Vagina (tissue), 2 donors: ENCODE measurements at places on chromosomes 4 and X.

GRCh38 chr4:243426-243825 lies 61.8 kb downstream of the ZNF732 start:
- no peak overlapping the region for H3K4me3 ChIP-seq
- no peaks in the 10 kb centered on the region for H3K27me3 ChIP-seq
- H3K4me1 ChIP-seq, result no peaks in the 10 kb centered on the region
- H3K36me3 ChIP-seq, result no peaks in the 10 kb centered on the region
- DNase-seq, result no peak

DNA sequence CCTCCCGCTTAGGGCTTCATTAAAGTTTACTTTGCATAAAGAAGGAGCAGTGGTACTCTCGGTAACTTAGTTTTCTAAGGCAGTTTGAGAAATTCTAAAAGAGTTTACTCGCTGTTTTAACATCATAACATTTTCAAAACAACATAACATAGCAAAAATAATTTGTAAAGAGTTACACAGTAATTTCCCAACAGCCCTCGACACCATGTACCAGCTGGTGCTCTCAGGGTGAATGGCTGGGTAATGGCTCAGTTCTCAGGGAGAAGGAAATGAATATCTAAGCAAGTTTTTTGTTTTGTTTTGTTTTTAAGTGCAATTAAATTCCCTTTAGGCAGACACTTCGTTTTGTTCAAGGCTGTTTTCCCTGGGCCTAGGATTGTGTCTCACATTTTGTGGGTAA lies 435.3 kb downstream of the C4orf33 start:
- H3K27ac ChIP-seq, result no peak overlapping the region
- DNase-seq, result no peak
- H3K36me3 ChIP-seq, result no peaks in the 10 kb centered on the region
- no peaks in the 10 kb centered on the region for H3K4me1 ChIP-seq
- H3K4me3 ChIP-seq, result no peak overlapping the region
- no peaks in the 10 kb centered on the region for H3K27me3 ChIP-seq

GRCh38 chrX:48934581-48935300 lies 15.9 kb upstream of the PIM2 start:
- DNase-seq, result no peak
- H3K36me3 ChIP-seq, result peaks cover 20% of the 10 kb centered on the region
- peaks cover 7% of the 10 kb centered on the region for H3K4me1 ChIP-seq
- H3K4me3 ChIP-seq, result no peak overlapping the region

- DNase-seq, result no peak
- H3K36me3 ChIP-seq, result no peaks in the 10 kb centered on the region
- H3K4me1 ChIP-seq, result no peaks in the 10 kb centered on the region
- H3K27ac ChIP-seq, result no peak overlapping the region
These were observed 184.1 kb downstream of the MID1IP1 start for GRCh38 chrX:38985375-38985774.

- H3K27me3 ChIP-seq, result no peaks in the 10 kb centered on the region
- no peak overlapping the region for H3K4me3 ChIP-seq
- H3K27ac ChIP-seq, result no peak overlapping the region
- DNase-seq, result no peak
- no peaks in the 10 kb centered on the region for H3K36me3 ChIP-seq
These were observed 4.0 kb downstream of the HNRNPH2 start for GRCh38 chrX:101411984-101412383.

- no peak overlapping the region for H3K27ac ChIP-seq
- no peaks in the 10 kb centered on the region for H3K4me1 ChIP-seq
- no peak overlapping the region for H3K4me3 ChIP-seq
- DNase-seq, result no peak
These were observed 973.1 kb upstream of the GRID2 start for GRCh38 chr4:91330555-91331137.

GRCh38 chrX:139850968-139851367 lies 81.9 kb downstream of the ATP11C start:
- no peak for DNase-seq
- H3K27ac ChIP-seq, result no peak overlapping the region
- no peaks in the 10 kb centered on the region for H3K36me3 ChIP-seq
- no peaks in the 10 kb centered on the region for H3K4me1 ChIP-seq
- H3K27me3 ChIP-seq, result no peaks in the 10 kb centered on the region

DNA sequence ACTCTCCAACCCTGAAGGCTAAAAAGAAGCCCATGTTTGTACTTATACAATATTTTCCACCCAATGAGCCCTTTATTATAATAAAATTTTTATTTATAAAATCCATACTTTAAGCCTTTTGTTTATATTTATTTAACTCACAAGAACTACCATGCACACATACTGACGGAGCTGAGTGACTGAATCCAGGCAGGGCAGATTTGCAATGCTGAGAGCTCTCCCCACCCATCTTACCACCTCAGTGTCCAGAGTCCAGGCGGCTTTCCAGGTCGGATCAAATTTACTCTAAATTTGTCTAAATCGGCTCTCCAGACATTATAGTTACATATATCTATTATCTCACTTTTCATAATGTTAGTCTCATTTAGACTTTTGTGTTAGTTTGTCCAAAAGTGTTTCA lies 74.1 kb downstream of the ARHGAP10 start:
- H3K4me1 ChIP-seq, result peaks cover 42% of the 10 kb centered on the region
- no peak for DNase-seq
- H3K27ac ChIP-seq, result no peak overlapping the region
- H3K27me3 ChIP-seq, result no peaks in the 10 kb centered on the region

- no peaks in the 10 kb centered on the region for H3K27me3 ChIP-seq
- H3K27ac ChIP-seq, result no peak overlapping the region
- no peaks in the 10 kb centered on the region for H3K36me3 ChIP-seq
- H3K4me1 ChIP-seq, result peaks cover 5% of the 10 kb centered on the region
These were observed 21.1 kb downstream of the PNMA6E start for GRCh38 chrX:153379971-153380581.

GRCh38 chr4:143437476-143437875 lies 76.0 kb upstream of the SMARCA5 start:
- no peak overlapping the region for H3K4me3 ChIP-seq
- H3K4me1 ChIP-seq, result no peaks in the 10 kb centered on the region
- H3K27ac ChIP-seq, result no peak overlapping the region
- DNase-seq, result no peak
- H3K36me3 ChIP-seq, result no peaks in the 10 kb centered on the region

DNA sequence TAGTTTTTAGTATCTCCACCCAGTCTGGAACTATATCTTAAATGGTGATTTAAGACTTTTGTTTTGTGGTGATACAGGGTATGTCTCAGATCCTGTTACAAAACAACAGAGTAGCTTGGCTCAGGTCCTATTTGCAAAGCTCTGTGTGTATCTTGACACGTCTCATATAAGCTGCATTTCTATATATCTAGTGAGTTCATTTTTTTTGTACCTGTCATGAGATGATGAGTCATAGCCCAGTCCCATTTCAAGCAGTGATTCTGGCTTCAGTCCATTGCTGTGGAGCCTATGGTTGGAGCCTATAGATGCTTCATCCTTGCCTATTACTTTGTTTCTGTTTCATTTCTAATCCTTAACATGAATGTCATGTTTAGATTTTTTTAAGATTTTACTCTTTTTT lies 23.0 kb downstream of the GRXCR1 start:
- no peaks in the 10 kb centered on the region for H3K36me3 ChIP-seq
- DNase-seq, result no peak
- H3K4me3 ChIP-seq, result no peak overlapping the region

- no peaks in the 10 kb centered on the region for H3K36me3 ChIP-seq
- DNase-seq, result no peak
- H3K4me1 ChIP-seq, result no peaks in the 10 kb centered on the region
- no peak overlapping the region for H3K27ac ChIP-seq
- no peak overlapping the region for H3K4me3 ChIP-seq
These were observed 841.6 kb upstream of the AADAT start for GRCh38 chr4:170931321-170931720.

DNA sequence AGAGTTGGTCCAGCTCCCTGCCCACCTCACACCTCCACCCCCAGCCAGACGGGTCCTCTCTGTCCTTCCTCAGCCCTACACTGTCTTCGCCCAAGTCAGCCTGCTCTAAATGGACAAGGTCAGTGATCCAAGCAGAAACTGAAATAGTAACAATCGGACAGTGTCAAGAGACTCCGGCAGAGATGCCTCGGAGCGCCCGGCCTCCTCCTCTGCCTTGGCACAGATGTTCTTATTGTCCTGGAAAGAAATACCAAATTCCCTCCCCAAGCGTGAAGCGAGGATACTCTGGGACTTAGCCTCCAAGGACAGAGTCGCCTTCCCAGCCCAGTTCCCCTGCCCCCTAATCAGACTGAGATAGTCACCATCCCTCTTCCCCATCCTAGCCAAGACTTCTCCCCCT lies 28.5 kb downstream of the UTP14A start:
- no peak for DNase-seq
- H3K36me3 ChIP-seq, result no peaks in the 10 kb centered on the region
- H3K27me3 ChIP-seq, result no peaks in the 10 kb centered on the region
- H3K27ac ChIP-seq, result no peak overlapping the region

GRCh38 chr4:53747401-53747800 lies 156.1 kb upstream of the LNX1 start:
- no peaks in the 10 kb centered on the region for H3K36me3 ChIP-seq
- no peaks in the 10 kb centered on the region for H3K4me1 ChIP-seq
- no peaks in the 10 kb centered on the region for H3K27me3 ChIP-seq

DNA sequence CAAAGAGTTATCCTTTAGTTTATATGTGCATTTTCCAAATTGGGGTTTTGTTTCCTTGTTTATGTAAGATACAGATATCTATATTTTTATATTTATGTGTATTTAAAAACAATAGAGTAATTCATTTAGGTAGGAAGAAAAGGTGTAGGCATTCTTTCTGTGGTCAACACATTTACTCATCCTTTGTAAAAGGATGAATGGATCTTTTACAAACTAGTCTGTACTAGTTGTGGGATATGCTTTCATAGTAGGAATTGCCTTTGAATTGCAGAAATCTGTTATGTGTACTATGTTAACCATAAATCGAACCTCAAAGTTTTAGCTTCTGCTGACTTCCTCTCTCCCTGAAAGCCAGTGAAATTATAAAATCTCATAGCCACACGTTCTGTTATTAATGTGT lies 128.5 kb downstream of the REPS2 start:
- H3K36me3 ChIP-seq, result no peaks in the 10 kb centered on the region
- H3K27ac ChIP-seq, result no peak overlapping the region
- no peak for DNase-seq
- no peaks in the 10 kb centered on the region for H3K27me3 ChIP-seq
- H3K4me3 ChIP-seq, result no peak overlapping the region

GRCh38 chr4:118224243-118224829 lies 128.5 kb downstream of the PRSS12 start:
- no peaks in the 10 kb centered on the region for H3K4me1 ChIP-seq
- H3K27me3 ChIP-seq, result no peaks in the 10 kb centered on the region
- no peak overlapping the region for H3K27ac ChIP-seq
- H3K36me3 ChIP-seq, result no peaks in the 10 kb centered on the region
- no peak for DNase-seq

- H3K36me3 ChIP-seq, result no peaks in the 10 kb centered on the region
- H3K27me3 ChIP-seq, result no peaks in the 10 kb centered on the region
- no peak for DNase-seq
- H3K4me1 ChIP-seq, result no peaks in the 10 kb centered on the region
These were observed 1337.8 kb upstream of the DIAPH2 start for GRCh38 chrX:95346856-95347255.

GRCh38 chr4:6347511-6348045 lies 77.9 kb downstream of the WFS1 start:
- no peak for DNase-seq
- no peaks in the 10 kb centered on the region for H3K4me1 ChIP-seq
- no peaks in the 10 kb centered on the region for H3K27me3 ChIP-seq

- H3K27me3 ChIP-seq, result no peaks in the 10 kb centered on the region
- no peak overlapping the region for H3K27ac ChIP-seq
- peaks cover 6% of the 10 kb centered on the region for H3K4me1 ChIP-seq
- no peak for DNase-seq
- H3K36me3 ChIP-seq, result no peaks in the 10 kb centered on the region
These were observed 118.5 kb upstream of the PSAPL1 start for GRCh38 chr4:7553280-7553679.

DNA sequence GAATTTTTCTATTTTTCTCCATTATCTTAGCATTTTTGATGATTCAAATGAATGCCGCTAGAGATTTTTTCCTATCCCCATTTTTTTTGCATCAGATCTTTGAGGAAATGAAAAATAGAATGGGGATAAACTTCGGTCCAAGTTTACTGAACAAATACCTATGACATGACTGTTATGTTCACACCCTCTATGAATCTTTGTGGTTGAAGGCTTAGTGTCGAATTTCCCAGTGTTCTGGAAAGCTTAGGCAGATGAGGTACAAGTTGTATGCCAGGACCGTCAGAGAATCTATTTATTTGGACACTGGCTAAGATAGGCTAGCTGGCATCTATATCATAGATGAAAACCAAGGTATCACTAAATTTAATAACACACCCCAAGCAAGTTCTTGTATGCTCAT lies 123.4 kb downstream of the SPCS3 start:
- no peak overlapping the region for H3K4me3 ChIP-seq
- H3K36me3 ChIP-seq, result no peaks in the 10 kb centered on the region
- no peak for DNase-seq
- H3K27ac ChIP-seq, result no peak overlapping the region

- no peak for DNase-seq
- no peaks in the 10 kb centered on the region for H3K4me1 ChIP-seq
- no peaks in the 10 kb centered on the region for H3K36me3 ChIP-seq
- no peak overlapping the region for H3K27ac ChIP-seq
- no peaks in the 10 kb centered on the region for H3K27me3 ChIP-seq
These were observed 187.7 kb upstream of the NUDT10 start for GRCh38 chrX:51144828-51145442.

GRCh38 chr4:155571184-155571944 lies 95.3 kb upstream of the GUCY1A1 start:
- H3K4me1 ChIP-seq, result no peaks in the 10 kb centered on the region
- no peaks in the 10 kb centered on the region for H3K36me3 ChIP-seq
- no peaks in the 10 kb centered on the region for H3K27me3 ChIP-seq
- H3K27ac ChIP-seq, result no peak overlapping the region
- no peak overlapping the region for H3K4me3 ChIP-seq

- no peak for DNase-seq
- H3K27me3 ChIP-seq, result no peaks in the 10 kb centered on the region
- H3K36me3 ChIP-seq, result peaks cover 81% of the 10 kb centered on the region
These were observed 21.8 kb downstream of the NOP14 start for GRCh38 chr4:2941138-2942036.

- H3K27me3 ChIP-seq, result no peaks in the 10 kb centered on the region
- H3K4me3 ChIP-seq, result no peak overlapping the region
- no peak overlapping the region for H3K27ac ChIP-seq
- H3K36me3 ChIP-seq, result no peaks in the 10 kb centered on the region
These were observed 21.9 kb downstream of the BMP3 start for GRCh38 chr4:81052119-81053068.
